IPS-NIHi11 (cell line): ENCODE measurements at places on chromosomes 6 and 20.

DNA sequence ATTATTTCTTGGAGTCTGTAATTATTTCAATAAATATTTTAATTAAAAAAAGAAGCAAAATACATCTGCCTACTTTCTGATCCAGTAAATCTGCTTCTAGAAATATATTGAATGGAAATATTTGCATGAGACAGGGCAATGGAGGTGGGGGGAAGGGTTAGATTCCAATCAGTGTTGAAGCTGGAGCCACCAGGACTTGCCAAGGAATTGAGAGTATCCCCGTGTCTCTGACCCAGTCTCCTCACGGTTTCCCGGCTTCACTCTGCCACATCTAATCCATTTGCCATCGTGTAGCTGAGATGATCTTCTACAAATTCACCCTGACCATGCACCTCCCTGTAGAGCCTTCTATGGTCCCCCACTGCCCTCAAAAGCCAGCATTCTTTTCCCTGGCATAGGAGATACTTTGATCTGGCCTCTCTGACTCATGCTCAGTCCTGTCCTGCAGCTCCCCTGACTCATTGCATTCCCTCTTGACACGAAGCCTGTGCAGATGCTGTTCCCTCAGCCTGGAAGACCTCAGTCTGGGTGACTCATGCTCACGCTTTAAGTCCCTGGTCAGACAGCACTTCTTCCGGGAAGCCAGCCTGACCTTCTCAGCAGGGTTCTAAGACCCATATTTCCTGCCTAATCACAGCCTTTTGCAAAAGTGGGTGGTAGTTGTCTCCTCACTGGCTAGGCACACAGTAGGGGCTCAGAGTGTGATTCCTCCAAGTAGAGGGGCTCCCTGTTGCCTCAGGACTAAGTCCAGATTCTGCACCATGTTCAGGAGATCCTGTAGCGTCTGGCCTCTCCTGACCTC is 23.0 kb upstream of the FKBP1A start:
- peak; percentile 19 for DNase-seq

DNA sequence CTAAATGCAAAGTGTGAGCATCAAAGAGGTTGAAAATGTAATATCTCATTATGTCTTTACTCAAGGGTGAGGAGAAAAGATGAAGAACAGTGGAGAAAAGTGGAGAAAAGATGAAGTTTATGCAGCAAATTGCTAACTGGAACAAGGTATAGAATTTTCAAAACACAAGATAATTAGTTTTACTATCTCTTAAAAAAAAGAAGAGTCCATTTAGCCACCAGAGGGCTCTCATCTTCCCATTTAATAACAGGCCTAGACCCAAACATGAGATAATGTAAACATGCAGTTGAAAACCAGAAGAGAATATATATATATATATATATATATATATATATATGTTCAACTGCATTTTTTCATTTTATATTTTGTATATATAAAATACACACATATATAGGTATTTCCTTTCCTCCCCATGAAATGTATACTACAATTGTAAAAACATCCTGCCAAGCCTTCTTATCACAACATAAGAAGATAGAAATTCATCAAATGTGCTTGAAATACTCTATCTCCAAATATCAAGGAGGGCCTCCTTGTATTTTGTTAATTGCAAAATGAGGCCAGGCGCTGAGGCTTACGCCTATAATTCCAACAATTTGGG is 78.4 kb downstream of the ADTRP start:
- peak; percentile 34 for DNase-seq

- no peak for DNase-seq
Observed at GRCh38 chr20:40770564-40771307, 81.7 kb upstream of the MAFB start.

GRCh38 chr6:96947055-96947454 is 22.5 kb downstream of the KLHL32 start:
- DNase-seq = no peak

- no peak for DNase-seq
Observed at GRCh38 chr20:34859367-34859766, 13.3 kb downstream of the GGT7 start.

- DNase-seq = peak; percentile 94
Observed at GRCh38 chr6:3227363-3228045, at the start of gene TUBB2B. Gene TUBB2B (minus strand): TSS chr6:3227653. CDS start chr6:3227543, 110 bp downstream.

- DNase-seq = peak; percentile 57
Observed at GRCh38 chr20:25296094-25297093, 48.5 kb downstream of the PYGB start.

GRCh38 chr6:100968949-100969348 is 87.8 kb upstream of the ASCC3 start:
- DNase-seq = no peak

DNA sequence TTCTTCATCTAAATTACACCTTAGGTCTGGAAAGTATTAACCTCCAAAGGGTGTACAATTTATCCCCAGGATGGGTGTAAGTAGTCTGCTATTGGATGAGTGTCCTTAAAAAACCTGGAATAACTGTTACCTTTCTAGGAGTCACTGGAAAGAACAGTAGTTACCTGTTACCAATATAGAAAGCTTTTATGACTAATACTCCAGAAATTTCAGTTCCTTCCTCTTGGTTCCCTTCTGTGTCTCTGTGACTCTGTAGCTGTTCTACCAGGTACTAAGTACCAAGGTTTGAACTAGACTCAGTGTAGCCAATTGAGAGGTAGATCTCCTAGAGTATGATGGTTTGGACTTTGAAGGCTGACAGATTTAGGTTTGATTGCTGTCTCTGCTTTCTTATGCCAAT is 47.0 kb upstream of the TBX18 start:
- DNase-seq = no peak

- peak; percentile 65 for DNase-seq
Observed at GRCh38 chr6:111210194-111210728, 123.0 kb downstream of the SLC16A10 start.

DNA sequence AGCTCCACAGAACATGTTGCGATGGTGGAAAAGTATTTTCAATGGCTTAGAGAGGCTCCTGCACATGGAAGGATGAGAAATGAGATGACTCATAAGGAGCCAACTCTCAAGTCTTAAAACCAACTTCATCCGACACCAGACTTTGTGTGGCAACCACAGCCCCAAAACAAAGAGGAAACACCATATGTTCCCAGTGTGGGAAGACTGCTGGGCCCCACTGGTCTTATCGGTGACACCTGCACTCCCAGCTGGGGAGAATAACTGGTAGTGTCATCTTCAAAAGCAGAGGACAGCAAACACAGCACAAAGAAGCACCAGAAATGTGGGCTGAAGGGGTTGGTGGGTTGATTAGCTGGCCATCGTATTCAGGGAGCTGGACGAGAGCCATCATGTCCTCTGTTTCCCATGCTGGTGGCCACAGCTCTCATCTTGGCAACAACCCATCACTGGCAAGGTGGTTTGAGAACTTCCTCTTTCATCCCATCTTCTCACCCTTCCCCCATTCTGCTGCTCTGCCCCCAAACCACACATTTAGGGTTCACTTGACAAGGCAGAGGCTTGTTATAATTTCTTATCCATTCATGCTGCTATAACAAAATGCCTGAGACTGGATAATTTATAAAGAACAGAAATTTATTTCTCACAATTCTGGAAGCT is 46.0 kb upstream of the TASP1 start:
- no peak for DNase-seq

DNA sequence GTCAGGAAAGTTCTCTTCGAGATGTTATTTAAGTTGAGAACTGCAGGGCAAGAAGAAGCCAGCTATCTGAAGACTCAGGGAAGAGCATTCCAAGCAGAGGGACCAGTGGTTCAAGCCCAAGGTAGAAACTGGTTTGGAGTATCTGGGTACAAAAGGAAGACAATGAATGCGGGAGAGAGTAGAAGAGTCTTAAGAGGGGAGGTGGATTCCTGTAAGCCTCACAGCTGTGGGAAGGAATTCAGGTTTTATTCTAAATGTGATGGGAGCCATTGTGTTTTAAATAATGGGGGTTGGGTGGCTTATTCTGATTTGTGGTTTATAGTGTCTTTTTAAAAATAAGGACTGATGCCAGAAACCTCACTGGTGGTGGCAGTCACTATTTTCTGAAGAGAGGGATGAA is 37.6 kb upstream of the TENT5A start:
- peak; percentile 26 for DNase-seq

DNA sequence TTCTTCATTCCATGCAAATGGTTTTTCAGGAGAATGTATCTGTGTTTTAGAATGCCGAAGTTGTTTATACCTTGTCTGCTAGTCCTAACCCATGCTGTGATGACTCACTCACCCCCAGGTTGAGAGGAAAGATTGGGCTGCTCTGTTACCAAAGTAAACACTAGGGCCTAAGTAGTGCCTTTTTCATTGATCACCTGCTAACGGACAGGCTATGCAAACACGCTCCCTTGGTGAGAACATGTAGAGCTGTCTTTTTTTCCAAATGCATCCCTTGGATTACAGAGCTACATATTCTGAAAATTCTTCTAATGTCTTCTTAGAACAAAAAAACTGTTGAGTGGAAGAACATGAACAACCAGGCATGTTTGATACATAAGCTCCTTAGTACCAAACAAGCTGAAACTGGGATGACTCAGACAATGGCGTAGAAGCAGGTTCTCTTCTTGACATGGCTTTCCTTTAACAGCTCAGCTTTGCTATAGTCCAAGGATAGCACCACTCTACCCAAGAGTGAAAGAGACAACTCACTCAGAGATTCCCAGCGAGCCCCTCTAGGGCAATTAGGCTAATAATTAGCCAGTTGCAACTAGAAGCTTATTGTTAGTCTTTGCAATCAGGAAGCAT is 20.5 kb downstream of the PERP start:
- peak; percentile 61 for DNase-seq

GRCh38 chr6:35668744-35669450 is 19.8 kb downstream of the FKBP5 start:
- no peak for DNase-seq

- no peak for DNase-seq
Observed at GRCh38 chr6:159232106-159232645, 63.0 kb downstream of the FNDC1 start.

- no peak for DNase-seq
Observed at GRCh38 chr6:123904228-123904627, 100.6 kb downstream of the NKAIN2 start.

GRCh38 chr20:52035977-52036376 is 155.6 kb downstream of the ZFP64 start:
- no peak for DNase-seq

GRCh38 chr20:33561692-33562601 is 72.1 kb downstream of the CBFA2T2 start:
- peak; percentile 26 for DNase-seq

DNA sequence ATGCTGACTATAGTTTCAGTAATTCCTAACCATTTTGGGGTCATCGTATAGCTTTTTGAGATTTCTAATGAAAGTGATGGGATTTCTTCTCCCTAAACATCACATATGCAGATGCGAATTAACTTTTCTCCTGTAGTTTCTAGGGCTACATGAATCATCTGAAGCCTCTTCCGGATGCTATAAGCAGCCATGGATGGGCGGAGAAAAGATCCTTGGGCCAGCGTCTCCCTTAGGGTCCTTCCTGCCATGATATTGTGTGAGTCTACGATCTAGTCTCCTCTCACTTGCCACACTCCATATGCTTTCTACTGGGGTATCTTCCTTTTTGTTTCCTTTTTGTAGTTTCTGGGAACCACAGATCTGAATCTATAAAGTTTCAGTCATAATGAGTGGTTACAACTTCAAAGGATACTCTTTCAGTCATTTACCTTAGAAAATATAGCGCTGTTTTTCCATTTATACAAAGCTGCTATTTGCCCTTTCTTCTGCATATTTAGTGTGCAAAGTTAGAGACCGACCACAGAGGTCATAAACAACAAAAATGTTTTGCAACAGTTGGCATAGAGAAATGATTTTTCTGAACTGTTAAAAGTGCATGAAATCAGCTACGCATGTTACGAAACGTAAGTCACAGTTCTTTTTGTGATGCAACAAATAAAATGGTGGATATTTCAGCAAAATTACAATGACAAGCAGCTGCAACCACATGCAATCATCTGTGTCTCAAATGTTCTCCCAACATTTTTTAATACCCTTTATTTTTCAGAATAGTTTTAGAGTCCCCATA is 396.2 kb upstream of the SLC35B3 start:
- no peak for DNase-seq

DNA sequence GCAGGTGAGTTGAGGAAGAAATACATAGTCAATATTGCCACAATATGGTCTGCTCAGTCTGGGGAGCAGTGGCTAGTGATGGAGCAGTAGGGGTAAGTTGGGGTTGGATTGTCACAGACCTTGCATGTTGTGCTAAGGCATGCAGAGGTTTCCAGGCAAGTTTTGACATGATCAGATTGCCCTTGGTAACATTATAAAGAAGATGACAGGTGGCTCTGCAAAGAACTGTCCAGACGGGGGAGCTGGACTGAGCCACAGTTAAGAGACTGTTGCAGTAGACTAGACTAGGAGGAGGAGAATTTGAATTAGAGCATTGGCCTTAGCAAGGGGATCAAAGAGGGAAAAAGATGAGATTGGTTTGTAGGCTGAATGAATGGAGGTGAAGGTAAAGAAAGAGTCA is 23.4 kb downstream of the ATRN start:
- DNase-seq = no peak

GRCh38 chr6:21949211-21949801 is 347.5 kb downstream of the PRL start:
- peak; percentile 19 for DNase-seq

DNA sequence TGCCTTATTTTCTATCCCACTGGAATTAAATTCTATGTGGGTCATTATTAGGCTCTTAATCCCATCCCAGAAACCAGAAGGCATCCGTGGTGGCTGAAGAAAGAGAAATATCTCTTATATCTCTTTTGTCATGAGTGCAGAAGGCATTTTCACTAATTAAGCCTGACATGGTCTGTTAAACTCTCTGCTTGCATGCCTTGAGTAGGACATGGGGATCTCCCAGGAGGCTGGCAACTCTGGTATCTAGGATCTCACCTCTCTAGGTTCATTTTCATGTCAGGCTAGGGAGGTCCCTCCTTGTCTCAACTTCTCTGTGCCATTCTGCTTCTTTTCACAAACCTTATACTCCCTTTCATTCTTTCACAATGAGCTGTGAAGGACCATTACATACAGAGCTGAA is 25.3 kb upstream of the GPR63 start:
- no peak for DNase-seq

DNA sequence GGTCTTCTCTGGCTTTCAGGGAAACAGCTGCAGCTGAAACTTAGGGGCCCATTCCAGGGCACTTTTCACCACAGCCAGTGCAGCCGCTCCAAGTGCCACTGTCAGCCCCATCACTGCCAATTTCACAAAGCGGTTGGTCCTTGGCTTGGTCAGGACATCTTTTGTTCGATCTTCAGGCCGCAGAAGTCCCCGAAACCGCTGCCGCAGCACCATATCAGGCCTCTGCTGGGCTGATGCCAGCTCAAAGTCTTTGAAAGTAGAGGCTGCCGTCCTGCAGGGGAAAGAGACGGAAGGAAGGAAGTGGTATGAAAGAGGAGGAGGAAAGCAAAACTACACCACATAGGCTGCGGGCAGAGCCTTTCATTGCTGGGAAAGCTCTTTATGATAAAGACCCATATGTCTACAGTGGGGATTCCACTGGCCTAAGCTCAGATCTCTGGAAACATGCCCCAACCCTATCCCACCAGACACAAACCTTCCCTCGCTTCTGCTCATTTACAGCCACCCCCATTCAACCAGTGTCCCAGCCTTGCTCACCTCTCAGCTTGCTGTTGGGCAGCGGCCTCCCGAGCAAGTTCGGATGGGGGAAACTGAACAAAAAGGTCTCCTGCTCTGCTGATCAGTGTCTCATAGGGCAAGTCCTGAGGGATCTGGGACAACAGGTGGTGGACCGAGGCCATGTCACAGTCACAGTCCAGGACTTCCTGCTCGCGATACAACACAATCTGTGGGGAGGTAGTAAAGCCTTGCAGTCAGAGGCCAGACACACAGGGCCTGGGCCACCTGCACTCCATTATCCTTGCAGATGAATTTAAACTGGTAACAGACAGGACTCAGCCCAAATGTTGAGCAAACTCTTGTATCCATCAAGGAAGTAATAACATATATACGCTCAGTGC is 23.5 kb downstream of the TBC1D20 start:
- DNase-seq = no peak
